AG04450 (cell line): ENCODE measurements at places on chromosomes 3 and 15.

DNA sequence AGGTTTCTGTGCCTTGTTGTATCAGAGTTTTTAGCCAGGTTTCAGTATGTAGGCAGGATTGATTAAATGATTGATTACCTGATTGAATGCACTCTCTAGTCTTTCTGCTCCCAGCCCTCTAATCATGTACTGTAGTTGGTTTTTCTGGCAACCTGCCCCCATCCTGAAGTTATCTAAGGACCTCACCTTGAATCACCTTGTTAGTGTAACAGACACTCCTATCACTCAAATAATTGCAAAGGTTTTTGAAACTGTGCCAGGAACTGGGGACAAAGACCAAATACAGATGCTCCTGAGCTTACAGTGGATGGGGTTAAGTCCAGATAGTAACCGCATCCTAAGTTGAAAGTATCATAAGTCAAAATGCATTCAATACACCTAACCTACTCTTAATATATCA is 141.5 kb upstream of the EIF1B start:
- DNase-seq, result no peak

- peak; percentile 47 for DNase-seq
Observed at GRCh38 chr3:73719413-73719851, 94.7 kb upstream of the PDZRN3 start.

DNA sequence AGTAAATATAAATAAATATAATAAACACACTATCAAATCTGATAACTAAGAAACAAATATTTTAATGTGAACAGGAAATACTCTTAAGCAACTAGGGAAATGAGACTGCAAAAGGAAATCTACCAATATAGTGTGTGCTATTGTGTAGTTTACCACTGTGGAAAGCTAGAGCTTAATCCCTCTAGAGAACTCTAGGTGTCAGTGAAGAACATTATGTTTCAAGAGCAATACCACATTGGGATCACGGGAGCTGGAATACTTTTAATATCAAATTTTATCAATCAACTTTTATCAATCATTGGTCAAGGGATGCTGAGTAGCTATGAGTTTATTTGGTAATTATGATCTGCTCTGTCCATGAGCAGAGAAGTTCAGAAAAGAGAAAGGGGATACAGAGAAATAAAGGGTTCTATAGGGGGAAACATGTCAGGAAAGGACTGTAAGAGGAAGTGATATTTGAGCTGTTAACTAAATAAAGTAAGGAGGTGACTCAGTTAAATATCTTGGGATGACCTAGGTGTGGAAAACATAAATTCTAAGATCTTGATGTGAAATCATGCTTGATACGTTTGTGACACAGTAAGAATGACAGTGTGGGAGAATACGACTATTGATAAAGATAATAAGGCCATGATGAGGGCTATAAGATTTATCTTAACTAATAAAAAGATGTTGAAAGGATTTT is 762.2 kb upstream of the ALCAM start:
- no peak for DNase-seq

DNA sequence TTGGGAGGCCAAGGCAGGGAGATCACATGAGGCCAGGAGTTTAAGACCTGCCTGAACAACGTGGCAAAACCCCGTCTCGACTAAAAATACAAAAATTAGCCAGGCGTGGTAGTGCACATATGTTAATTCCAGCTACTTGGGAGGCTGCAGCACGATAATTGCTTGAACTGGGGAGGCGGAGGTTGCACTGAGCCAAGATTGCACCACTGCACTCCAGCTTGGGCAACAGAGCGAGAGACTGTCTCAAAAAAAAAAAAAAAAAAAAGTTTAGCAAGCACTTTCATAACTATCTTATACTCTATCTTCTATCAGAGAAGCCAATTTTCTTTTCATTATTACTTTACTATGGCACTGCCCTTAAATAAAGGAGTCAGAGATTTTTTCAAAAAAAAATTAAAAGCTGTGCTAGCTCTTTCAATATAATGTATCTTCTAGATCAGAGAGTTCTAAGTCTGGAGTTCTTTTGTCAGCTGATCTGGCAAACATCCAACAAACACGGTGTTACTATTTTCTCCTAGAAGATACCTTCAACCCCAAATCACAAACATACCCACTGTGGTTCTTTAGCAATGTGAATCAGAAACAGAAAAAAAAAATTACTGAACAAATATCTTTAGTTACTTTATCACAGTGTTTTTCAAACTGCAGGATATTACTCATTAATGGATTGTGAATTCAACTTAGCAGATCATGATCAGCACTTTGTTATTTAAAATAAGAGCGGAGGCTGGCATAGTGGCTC is 3.0 kb downstream of the ZNF770 start:
- no peak for DNase-seq

- DNase-seq, result no peak
Observed at GRCh38 chr15:75097939-75098338, 74.5 kb downstream of the PPCDC start.

DNA sequence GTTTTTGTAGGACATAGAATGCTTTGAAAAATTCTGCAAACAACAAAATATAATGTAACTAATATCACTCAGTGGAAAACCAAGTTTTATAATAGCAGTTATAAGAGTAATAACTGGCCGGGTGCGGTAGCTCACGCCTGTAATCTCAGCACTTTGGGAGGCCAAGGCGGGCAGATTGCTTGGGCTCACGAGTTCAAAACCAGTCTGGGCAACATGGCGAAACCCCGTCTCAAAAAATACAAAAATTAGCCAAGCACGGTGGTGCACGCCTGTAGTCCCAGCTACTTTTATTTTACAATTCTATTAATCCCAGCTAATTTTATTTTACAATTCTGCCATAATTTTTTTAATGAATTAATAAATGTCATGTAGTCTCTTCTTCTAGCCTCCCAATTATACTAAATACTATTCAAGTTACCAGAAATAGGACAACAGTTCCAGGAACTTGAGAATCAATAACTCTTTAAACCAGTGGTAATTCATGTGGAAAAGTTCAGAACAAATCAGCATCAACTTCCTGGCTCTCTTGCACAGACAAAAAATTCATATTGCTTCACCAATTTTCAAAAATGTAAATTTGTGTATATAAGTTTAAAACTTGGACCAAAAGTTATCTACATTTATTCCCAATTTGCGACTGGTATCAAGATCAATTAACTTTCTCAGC is 2.2 kb downstream of the DENND4A start:
- DNase-seq, result no peak

- no peak for DNase-seq
Observed at GRCh38 chr15:98609144-98609852, 39.0 kb upstream of the IGF1R start.

GRCh38 chr3:99966662-99967416 is 147.5 kb downstream of the FILIP1L start:
- DNase-seq, result no peak

DNA sequence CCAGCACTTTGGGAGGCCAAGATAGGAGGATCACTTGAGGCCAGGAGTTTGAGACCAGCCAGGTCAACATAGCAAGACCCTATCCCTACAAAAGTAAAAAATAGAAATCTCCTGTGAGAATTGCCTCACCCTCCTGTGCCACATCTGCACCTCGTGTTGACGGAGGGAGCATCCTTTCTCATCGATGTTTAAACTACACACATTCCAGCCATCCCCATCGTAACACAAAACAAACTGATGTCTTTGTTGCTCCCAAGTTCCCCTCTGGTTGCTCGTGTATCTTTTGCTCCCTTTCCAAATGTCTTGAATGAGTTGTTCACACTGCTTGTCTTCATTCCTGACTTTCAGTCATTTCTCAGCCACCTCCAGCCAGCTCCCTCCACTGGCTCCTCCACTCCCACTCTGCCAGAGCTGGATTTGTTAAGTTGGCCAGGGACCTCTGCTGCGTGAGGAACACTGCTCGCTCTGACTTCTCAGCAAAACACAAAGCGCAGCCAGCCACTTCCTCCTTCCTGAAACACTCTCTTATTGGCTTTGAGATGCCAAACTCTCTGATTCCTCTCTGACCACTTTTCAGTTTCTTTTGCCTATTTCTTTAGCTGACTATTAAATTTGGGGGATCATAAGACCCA is 53.6 kb upstream of the ATP13A3 start:
- no peak for DNase-seq

DNA sequence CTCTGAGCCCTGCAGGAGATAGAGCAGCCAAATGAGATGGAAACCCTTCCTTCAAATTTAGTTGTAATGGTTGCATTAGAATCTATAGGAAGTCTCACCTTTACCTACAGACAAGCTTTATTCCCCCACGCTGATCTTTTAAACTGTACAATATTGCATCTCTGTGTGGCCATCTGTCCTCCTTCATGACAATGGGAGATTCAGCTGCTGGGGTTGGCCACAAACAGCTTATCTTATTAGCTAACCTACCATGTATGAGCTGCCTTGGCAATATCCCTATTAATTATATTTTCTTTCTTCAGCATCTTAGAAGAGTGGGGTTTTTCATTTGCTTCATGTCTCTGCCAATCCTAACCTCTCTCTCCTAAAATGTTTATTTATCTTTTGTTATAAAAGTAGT is 238.7 kb upstream of the NR2E3 start:
- no peak for DNase-seq

DNA sequence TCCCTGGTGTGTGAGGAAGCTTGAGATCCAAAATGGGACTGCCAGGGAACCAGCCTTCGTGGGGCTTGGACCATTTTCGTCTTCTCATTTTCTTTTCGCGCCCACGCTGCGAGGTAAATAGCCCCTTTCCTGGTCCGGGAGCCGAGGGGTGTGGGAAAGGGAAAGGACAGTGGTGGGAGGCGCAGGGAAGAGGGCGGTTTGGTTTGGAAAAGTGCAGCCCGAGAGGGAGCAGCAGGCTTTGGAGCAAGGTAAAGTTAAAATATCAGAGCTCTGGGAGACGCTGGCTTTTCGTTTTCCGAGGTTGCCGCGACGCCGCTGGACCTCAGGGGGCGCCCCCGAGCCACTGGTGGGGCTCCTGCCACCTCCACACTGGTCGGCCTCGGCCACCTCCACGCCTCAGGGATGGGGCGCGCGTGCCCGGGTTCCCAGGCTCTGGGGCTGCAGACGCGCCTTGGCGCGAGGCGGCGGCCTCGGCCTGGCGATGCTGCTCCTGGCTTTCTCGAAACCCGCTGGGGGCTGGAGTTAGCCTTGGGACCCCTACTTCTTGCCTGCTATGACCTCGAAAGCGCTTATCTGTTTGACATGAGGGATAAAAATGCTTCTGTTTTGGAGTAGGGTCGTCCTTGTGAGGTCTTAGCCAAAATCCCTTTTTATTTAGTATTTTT is 3.2 kb downstream of the PTPRG start:
- peak; percentile 27 for DNase-seq

GRCh38 chr3:110710603-110711002 is 361.0 kb upstream of the NECTIN3 start:
- no peak for DNase-seq

DNA sequence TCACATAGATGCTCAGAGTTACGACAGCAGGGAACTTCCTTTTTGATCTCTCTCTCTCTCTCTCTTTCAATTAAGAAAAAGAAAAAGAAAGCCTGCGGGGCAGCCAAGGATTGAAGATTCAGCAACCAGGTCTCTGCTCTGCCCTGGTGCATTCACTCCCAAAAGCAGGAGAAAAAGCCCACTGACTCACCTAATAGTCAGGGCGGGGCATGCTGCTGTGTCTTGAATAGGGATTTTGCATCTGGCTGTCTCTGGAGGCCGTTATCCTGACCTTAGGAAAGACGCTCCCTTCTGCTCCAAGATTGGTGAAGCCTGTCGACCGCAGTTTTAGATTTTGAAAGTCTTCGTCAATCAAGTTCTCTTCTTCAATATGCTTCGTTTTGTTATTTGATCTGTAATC is 20.8 kb upstream of the ITGB5 start:
- DNase-seq, result no peak

- DNase-seq, result no peak
Observed at GRCh38 chr3:134134698-134135415, 105.1 kb upstream of the SLCO2A1 start.

DNA sequence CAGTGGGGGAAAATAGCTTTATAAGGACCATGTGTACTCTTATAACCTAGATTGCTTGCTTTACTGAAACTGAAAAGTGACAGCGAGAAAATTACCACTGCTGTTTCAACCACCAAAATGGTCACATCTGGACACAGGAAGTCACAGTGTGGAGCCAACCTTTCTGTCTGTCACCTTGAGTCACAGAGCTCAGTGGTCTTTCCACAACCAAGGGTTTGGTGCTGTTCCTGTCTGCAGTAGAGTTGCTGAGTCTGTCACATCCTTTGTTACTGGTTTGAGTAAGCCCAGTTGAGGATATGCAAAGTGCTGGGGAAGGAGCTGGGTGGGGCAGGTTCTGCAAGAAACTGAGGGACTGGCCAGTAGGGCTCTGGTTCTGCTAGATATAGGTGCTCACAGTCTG is 139.1 kb upstream of the EIF1B start:
- no peak for DNase-seq

GRCh38 chr15:27244047-27244446 is 273.1 kb downstream of the GABRG3 start:
- DNase-seq, result no peak
